ENCODE measurements at places on chromosomes 11 and 22.

DNA sequence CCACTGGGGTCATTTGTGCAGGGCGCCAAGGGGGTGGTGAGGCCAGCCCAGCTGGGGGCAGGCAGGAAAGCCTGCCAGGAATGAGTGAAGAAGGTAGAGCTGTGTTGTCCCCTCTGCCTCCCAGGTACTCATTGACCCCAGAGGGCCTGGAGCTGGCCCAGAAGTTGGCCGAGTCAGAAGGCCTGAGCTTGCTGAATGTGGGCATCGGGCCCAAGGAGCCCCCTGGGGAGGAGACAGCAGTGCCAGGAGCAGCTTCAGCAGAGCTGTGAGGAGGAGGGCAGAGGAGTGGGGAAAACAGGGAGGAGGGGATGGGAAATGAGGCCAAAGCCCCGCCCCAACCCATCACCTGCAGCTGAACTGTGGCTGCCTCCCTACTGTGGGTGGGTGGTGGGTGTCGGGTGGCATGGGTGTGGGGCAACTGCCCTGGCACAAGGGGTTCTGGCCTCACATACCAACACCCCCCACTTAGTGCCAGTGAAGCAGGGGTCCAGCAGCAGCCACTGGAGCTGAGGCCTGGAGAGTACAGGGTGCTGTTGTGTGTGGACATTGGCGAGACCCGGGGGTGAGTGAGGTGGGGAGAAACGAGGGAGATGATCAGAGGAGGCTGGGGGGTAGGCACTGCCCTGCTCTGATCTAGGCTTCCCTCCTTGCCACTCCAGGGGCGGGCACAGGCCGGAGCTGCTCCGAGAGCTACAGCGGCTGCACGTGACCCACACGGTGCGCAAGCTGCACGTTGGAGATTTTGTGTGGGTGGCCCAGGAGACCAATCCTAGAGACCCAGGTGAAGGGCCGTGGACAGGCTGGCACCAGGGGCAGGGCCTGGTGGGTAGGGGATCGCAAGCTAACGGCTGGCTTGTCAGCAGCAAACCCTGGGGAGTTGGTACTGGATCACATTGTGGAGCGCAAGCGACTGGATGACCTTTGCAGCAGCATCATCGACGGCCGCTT lies 3.0 kb downstream of the MUS81 start:
- DNase-seq = peak; percentile 42

DNA sequence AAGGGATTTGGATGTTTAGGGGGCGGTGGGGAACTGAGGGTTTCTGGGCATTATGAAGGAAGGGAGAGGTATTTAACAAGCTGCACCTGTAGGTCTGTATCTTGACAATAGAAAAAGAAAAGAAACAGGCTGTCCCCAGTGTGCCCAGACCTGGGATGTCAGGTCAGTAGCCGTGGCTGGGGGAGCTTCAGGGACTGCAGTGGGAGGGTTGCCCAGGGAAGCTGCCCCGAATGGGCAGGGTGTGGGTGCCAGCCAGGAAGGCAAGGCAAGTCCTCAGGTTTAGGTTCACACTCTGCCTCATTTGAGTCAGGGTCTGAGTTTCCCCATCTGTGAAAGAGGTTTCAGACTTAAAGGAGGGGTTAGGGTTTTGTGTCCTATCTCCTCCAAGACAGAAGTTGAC lies 1.5 kb downstream of the INPP5J start:
- DNase-seq = no peak

DNA sequence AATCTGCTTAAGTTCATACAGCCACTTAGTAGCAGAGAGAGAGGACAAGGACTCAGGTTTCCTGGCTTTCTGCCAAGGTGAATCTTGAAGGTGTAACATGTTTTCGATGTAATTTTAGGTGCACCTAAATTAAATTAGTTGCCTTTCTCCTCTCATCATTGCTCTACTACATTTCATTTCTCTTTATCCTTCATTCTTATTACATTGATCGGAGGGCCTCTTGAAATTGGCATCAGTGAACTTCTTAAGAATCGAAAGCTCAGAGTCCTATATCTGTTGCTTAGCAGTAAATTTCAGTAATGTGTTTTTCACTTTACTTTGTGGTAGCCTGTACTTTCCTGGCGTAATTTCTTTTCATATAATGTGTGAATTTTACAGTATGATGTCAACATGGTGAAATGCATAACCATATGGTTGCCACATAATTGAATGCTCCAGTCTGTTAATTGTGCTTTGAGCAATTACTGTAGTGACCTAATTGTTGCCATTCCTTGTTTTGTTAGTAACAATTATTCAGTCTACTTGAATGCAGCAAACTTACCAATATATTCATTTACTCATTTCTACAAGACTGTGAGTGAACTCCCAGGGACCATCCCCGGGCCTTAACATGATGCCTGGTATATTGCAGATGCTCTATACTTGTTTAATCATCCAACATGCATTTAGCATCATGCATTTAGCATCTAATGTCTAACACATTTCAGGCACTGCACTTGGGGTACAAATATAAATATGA lies 138.1 kb downstream of the MAML2 start:
- no peak for DNase-seq

- no peak for DNase-seq
These were observed 117.7 kb downstream of the WT1 start for GRCh38 chr11:32317643-32318042.

DNA sequence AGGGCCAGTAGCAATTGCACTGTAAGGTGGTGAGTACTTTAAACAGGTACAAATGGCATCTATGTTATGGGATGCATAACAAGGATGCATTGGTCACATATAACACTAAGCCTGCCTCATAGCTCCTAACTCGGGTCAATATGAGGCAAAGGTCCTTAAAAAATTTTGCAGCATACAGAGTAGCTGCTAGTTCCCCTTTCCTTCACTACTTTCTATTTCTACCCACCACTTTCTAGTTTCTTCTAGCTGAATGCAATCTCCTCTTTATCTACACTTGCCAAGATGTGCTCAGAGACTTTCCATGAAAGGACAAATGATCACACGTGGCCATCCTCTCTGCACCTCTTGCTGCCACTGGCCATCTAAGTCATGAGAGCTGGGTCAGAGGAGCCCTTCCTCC lies 9.8 kb downstream of the OR51F2 start:
- no peak for DNase-seq

DNA sequence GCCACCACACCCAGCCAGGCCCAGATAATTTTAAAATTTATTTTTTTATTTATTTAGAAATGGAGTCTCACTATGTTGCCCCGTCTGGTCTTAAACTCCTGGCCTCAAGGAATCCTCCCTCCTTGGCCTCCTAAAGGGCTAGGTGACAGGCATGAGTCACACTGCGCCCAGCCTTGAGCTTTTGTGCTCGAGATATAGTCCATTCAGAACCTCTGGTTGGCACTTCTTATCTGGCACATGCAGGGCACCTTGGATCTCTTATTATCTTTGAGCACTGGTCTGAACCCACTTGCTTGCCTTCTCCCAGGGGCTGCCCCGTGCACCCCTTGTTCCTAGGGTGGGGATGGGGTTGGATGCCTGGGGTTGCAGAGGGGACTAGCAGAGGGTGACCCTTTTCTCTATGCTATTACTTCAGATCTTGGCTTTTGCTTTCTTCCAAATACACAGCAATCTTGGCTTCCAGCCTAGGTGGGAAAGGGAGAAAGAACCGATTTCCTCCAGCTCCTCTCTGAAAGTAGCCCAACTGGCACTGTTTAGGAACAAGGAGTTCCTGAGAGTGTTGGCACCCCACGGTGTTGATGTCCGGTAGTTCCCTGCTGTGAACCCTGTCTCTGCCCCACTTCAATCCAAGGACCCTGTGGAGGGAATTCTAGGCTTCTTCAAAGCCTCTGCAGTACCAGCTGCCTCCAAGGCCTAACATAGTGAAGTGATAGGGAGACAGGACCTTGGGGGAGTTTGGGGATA lies 1.3 kb upstream of the SLC3A2 start:
- DNase-seq = peak; percentile 36

DNA sequence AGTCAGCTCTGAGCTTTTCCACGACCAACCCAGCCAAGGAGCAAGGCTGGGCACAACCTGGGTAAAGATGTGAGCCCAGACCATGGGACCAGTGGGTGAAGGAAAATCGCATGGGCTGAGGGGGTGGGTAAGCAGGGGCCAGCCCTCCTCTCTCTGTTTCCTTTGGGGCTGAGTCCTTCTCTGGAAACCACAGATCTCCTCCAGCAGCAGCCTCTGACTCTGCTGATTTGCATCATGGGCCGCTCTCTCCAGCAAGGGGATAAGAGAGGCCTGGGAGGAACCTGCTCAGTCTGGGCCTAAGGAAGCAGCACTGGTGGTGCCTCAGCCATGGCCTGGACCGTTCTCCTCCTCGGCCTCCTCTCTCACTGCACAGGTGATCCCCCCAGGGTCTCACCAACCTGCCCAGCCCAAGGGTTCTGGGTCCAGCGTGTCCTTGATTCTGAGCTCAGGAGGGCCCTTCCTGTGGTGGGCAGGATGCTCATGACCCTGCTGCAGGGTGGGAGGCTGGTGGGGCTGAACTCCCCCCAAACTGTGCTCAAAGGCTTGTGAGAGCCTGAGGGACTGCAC lies 67.8 kb downstream of the GGTLC2 start:
- no peak for DNase-seq

- no peak for DNase-seq
These were observed 15.8 kb downstream of the RPL27A start for GRCh38 chr11:8698379-8698851.

DNA sequence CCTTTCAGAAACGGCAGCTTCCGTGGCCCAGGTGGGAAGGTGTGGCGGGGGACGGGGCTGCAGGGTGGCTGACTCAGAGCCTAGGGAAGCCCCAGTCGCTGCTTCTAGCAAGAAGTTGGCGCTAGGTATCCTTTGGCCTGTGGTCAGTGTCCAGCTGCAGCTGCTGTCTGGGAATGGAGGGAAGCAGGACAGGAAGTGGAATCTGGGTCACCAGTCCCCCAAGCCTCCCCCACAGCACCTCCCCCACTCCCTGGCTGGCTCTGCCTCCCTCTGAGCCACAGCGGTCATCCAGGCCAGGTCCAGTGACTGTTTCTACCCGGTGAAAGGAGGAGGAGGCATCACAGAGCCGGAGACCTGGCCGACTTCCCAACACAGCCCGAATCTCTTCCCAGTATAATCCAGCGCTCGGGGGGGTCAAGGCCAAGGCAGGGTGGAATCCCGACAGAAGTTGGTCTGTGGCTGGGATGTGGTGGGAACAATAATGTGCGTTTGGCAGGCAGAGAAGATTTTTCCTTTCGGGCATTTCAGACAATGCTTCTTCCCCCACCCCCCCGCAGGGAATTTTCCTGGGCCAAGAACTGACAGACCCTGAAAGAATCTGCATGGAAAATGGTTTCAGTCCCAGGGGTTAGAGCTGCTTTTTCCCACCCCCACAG lies 45.1 kb downstream of the C11orf96 start:
- peak; percentile 94 for DNase-seq

DNA sequence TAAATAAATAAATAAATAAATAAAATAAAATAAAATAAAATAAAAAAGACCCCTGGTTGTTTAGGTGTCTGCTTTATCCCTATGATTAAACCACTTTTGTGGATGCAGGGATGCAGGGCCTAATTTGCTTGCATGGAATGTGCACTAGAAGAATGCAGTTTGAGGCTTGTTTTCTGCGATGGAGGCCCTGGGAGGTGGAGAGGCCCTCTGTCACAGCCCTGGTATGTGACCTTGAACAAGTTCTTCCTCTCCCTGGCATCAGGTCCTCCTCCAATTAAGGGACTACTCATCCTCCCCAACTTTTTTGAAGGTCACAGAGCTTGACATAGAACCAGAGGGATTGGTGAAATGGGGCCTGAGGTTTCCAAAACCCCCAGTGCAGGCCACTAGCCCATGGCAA lies 22.7 kb downstream of the KCNJ4 start:
- no peak for DNase-seq

- no peak for DNase-seq
These were observed 25.1 kb upstream of the FBLN1 start for GRCh38 chr22:45477366-45478107.

GRCh38 chr11:96234866-96235441 lies 108.0 kb downstream of the MAML2 start:
- no peak for DNase-seq

DNA sequence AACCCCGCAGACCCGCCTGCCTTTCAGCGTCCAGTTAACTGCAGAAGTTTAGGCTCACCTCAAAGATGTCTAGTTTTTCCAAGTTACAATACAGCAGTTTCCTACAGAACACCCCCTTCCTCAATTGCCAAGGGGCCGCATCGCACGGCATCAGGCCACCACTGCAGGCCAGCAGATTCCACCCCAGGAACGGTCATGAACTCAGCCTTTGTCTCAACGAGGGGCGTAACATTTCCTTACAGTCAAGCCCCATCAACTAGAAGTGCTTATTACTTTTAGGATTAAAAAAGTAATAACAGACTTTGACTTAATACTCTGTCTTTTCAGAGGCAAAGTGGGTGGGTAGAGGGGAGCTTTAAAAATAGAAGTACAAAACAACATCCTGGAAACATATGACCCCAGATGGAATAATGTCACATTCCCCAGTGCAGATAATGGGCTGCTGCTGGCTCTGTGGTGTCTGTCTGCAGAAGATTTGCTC lies 36.3 kb downstream of the PPP2R1B start:
- DNase-seq = peak; percentile 57

DNA sequence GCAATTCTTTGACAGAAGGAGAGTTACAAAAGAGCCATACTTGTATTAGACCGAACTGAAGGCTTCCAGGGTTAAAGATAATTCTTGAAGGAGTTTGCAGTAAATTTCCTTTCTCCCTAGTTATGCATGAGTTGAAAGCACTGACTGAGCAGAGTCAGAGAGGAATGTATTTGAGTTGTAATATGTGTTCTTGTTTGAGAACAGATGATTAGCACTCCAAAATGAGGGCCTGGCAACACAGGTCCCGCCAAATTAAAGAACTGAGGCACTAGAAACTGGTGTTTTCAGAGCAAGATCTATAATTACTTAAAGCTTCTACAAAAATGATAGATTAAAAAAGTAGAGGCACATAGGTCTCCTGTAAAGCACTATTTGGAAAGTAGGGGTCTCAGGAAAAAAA lies 970.4 kb downstream of the OPCML start:
- no peak for DNase-seq

- DNase-seq = peak; percentile 89
These were observed 841 bp downstream of the RIC8A start for GRCh38 chr11:208181-208916.

- DNase-seq = no peak
These were observed 30.9 kb upstream of the LRRC32 start for GRCh38 chr11:76701294-76702040.
